Stimulated activated naive CD4-positive, alpha-beta T cell treated with Interleukin-2 at 50 U/mL for 16 hours (primary cell): ENCODE measurements at places on chromosomes 2 and 18.

GRCh38 chr2:155372969-155373368 lies 674.5 kb downstream of the KCNJ3 start:
- no peak for DNase-seq

GRCh38 chr18:77100751-77101355 lies 31.7 kb downstream of the MBP start:
- peak; percentile 23 for DNase-seq

DNA sequence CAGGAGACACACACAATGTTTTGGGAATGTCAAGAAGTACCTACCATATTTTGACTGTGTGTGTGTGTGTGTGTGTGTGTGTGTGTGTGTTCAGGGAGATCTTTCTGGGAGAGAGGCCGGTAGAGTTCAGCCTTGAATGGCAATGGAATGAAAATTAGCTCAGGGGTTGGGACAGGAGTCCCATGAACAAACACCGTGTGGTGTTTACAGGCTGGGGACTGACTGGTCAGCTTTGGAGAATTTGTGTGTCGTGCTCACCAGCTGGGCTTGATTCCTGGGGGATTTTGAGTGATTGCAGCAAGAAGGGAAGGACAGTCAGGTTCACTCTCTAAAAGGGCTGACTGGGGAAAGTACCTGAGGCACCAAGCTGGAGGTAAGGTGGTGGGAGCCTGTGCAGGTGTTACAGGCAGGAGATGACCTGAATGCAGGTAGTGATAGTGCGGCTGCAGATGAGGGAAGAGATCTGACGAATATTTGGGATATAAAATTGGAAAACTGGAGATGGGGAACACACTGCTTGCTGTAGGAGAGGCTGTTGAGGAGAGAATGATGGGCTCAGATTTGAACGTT lies 2.5 kb upstream of the ADNP2 start:
- DNase-seq = no peak

GRCh38 chr2:191217580-191217979 lies 27.6 kb upstream of the MYO1B start:
- DNase-seq = no peak

DNA sequence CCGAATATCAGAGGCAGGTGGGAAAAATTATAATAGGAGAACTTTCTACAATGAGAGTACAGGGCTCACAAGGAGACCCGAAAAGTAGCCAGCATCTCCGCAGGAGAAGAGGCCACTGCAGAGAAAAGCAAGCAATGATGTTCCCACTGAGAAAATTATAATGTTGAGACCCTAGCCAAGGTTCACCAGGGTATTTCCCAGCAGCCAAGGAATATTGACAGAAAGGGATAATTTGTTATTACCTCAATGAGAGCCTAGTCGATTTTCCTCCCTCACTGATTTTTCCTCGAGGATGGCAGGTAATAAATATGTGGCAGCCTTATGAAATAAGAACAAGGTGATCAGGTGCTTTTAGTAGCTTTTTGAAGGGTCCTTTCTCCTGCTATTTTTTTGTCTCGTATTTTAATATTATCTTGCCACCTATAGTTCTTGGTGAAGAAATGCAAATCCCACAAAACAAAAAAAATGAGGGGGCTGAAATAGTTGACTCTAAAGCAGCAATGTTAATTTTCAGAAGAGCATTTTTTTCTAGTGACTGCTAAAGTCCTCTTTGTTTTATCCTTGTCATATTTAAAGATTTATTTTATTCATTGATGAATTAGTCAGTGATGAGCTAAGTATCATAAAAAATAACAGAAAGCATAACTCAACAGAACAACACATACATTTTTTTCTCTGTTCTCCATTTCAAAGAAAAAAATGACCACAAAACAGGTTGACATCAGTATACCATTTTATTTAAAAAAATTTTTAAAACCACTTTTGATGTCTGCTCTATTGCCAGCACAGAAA lies 215.4 kb downstream of the KCNE4 start:
- DNase-seq = no peak

GRCh38 chr2:100988630-100989417 lies 13.3 kb upstream of the RPL31 start:
- DNase-seq = no peak

DNA sequence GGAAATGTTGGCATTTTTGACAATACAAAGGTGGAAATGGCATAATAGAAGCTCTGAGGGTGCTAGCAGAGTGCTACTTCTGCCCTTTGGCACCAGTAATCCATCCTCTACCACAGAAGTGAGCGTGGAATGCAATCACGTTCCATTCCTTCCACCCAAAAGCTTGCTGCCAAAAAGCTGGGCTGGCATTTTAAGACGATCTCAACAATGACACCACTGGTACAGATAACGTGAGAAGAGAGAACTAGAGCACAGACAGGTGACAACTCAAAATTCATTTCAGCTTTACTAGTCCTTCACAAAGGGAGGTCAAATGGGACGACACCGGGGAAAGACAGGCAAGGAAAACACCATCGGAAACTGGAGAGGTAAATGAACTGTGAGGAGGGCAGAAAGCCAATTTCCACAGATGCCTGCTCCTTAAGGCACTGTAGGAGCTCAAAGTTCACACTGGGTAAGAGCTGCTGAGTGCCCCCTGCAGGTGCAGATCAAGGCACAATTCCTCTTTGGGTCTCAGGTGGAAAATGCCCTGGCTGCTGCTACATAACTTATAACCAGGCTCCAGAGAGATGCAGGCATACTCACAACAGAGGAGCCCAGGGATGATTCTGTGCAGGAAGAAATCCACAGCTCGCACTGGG lies 50.7 kb upstream of the RNU4ATAC start:
- no peak for DNase-seq

GRCh38 chr2:121695171-121695451 lies 41.6 kb downstream of the NIFK start:
- DNase-seq = no peak

DNA sequence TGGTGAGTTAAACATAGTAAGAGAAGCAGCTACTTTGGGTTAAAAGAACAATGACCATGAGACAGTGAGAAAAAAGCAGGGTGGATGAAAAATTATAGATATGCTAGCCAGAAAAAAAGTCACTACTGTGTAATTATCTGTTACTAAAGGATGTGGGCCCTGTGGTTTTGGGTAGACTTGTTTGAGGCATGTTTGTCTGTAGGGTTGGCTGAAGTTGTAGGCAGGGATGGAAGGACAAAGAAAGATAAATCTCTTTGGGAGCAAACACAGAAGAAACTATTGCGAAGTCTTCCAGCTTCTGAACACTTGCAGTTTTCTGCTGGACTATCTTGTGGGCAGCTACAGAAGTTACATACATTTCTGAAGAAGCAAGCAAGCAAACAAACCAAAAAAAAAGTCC lies 28.2 kb downstream of the RND3 start:
- no peak for DNase-seq

- DNase-seq = no peak
Observed at GRCh38 chr2:45595721-45596435, 15.2 kb downstream of the SRBD1 start.

DNA sequence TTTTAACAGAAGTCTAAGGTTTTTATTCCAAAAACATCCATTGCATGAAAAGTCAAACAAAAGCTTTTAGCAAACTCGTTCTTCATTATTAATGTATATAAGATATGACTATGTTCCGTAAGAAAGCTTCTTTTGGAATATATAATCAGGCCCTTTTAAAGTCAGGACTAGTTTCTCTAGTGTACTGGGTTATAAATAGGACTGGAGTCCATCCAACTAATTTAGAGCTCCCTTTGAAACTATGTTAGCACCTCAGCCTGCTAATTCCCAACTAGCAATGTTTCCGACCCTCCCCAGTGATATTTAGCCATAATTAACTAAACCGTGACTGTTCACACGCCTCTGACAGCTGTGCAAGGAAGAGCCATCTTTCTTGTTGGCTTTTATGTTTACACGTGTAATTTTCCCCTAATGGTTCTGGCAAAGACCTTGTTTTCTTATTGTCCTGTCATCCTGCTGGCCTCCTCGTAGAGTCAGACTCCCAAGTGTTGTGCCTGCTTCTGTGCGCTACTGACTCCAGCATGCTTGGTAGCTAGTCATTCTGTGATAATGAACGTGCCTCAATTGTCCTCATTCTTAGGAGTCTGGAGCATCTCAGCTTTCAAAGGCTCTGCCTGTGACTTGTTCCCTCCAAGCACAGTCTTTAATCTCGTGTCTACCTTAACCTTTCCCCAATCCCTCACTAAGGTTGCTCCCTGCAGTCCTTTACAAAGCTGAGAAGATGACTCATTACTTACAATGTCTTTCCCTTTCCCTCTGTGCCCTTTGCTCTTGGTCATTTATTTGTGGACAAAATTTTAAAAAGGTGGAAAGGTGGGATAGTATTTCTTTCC lies 172.2 kb upstream of the RASGRP3 start:
- no peak for DNase-seq

DNA sequence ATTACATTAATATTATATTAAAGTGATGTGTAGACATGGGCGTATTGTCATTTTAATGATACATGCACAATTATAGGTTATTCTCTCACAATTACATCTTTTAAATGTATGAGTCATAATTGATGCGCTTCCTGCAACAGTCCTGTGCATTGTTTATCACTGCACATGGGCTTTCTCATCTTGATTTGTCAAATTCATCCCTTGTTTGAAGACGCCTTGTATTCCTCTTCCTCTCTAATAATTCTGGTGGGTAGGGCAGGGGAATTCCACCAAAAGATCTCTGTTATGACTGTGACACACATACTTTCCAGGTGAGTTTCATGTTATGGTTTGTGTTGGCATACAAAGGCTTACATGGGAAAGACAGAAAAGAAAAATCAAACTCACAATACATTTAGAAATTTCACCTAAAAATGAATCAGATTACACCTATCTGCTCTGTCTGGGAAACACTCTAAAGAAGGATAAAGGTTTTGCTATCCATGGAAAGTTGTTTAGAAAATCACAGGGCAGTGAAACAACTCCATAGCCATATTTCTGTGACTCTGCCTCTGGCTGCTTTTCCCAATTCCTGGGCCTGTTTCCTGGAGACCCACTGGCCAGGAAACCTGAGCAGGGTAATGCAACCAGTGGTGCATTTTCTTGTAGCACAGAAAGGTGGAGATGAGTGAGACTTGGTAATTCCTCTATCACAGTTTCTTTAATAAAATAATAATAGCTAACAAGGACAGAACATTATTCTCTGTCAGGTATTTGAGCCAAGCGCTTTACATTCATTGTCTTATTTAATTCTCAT lies 13.2 kb downstream of the SLC9A2 start:
- DNase-seq = no peak

GRCh38 chr2:54122939-54123338 lies 7.5 kb downstream of the ACYP2 start:
- DNase-seq = no peak

DNA sequence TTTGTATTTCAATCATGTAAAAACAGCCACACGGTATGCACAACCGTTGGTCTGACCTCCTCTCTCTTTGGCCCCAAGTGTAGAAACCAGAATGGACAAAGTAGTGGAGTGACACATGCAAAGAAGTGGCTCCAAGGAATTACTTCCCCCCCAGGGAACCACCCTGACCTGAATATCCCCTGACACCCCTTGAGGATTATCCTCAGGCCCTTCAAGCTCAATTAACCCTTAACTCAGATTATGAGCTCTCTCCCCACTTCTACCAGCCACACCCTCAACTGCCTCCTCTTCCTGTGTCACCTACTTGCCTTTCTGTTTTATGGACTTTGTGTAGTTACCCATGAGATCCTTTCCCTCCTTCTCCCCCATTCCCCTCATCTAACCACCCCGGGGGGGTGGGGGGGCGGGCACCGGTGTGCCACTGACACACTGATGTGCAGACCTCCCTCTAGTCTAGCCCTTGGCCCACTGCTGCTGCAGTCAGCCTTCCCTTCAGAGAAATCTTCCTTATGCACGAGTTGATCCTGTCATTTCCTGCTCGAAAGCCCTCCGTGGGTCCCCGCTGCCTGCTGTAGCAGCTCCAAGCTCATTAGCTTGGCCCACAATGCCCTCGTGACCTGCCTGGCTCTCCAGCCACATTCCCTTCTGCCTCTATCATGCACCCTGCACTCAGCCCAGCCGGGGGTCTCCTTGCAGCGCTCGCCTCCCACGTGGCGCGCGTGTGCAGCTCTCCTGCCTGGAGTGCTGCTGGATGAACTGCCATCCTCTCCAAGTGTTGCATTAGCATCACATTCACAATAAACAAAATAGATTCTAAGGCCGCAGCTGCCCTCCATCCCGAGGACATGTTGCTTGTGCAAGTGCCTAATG lies 40.1 kb upstream of the TMEM177 start:
- DNase-seq = no peak

- DNase-seq = no peak
Observed at GRCh38 chr2:34909992-34910705, 1311.0 kb upstream of the FAM98A start.

DNA sequence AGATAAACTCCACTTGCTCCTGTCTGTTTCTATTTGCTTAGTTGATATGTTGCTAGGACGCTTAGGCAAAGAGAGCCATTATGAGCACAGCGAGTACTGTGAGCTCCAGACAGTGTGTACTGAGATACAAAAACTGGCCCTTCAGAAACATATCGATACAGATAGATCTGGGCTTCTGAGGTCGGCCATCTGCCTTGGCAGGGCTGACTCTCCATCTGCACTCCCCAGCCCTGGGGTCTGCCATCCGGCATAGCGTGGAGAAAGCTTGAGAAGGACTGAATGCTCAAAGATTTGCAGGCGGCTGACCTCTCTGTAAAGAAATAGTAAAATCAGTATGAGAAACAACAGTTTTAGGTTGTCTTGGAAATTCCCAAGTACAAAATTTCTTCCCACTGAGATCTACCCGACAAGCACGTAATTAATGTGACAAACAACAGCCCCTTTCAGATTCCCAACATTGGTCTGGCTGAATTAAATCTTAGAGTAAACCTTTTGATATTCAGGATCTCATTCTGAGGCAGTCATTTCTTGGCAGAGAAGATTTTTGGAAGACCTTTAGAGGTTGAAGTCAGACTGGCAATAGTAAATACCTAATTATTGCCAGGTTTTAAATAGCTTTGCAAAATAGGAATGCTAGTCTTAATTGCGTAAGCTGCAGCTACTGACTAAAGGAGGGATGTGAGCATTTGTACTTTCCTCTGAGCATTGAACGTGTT lies 127.4 kb downstream of the CHST9 start:
- DNase-seq = no peak

- no peak for DNase-seq
Observed at GRCh38 chr2:176122683-176123410, at the start of gene HOXD9. Gene HOXD9 (plus strand): TSS chr2:176122719. CDS start chr2:176122769, 50 bp downstream.

DNA sequence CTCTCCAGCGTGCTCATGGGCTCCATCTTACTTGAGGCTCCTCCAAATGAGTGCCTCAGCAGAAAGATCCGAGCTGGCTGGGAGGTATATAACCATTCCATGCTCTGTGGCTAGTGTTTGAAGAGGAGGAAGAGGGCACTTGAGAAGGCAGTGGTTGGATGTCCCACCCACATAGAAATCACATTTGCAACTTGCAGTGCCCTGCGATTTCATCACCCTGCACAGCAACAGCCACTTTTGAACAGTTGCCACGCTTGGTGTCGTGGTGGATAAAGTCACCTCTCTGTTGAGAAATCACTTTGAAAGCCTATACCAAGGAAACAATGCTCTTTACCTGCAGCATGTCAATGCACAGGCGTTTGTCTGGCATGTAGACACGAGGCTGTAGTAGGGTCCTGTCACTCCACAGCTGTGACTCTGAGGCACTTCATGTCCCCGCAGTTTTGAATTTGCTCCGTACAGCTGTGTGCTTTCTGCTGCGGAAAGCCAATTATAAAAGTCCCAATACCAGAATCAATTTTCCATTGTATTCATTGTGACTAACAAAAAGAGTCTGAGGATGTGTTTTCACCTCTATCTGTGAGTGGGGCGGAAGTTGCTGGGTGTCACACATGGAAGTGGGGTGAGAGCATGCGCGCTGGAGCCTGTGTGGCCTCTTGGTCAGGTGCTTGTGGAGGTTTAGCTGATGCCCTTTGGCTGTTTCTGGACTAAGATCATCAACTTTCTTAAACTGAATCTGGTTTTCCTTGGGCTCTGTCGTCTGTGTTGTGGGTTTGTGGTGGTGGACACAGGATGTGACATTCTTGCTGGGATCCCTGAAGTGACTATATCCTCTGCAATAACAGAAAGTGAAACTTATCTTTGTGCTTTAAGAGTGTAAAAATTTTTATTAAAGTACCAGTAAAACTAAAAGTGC lies 2.8 kb downstream of the CNDP2 start:
- DNase-seq = peak; percentile 85
